ENCODE measurements at places on chromosomes 16 and 17.

GRCh38 chr16:80614908-80615671, 74.3 kb downstream of the DYNLRB2 start:
- no peak for ATAC-seq

- peak; percentile 77 for ATAC-seq
Measured at GRCh38 chr17:19386974-19387920, at the start of gene MFAP4. MFAP4 (minus strand) TSS chr17:19387190; CDS start chr17:19387155, 35 bp downstream.

- no peak for ATAC-seq
Measured at GRCh38 chr17:13984956-13985355, 84.3 kb upstream of the COX10 start.

- no peak for ATAC-seq
Measured at GRCh38 chr16:3096362-3096761, 2.7 kb downstream of the ZSCAN10 start.

DNA sequence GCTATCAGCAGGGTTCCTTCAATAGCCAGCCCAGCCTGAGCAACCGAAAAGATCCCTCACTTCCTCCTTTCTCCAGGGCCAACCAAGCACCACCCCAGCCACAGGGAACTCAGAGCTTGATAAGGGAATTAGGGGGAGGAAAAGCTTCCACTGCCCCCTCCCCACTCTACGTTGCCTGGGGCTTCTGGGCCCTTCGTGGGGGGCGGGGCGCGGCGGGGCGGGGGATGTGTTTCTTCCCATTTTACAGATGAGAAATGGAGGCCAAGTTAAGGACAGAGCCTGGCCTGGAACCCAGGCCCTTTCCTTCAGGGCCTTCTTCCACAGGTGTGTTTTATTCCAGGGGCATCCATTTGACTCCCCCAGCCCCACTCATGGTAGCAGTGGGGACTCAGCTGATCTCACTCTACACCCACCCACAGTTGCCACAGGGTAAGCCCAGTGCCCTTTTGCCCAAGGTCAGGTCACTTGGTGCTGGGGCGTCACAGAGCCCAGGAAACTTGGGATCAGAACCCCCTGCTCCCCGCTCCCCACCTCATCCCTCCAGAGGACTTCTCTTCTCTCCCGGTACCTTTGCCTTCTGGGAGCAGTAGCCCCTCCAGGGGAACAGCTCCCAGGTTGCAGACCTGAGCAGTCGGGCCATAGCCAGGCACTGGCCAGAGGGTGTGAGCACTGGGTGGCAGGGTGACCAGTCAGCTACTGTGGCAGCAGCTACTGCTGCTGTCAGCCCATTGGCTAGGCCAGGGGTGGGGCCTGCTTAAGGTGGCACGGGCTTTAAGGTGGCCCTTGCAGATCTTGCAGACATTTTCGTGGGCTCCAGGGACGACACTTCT, at the start of gene LDHD:
LDHD (minus strand) TSS at position 700 of the 830 bp plus-strand sequence; CDS start at position 640, 60 bp downstream.
- ATAC-seq = peak; percentile 89

DNA sequence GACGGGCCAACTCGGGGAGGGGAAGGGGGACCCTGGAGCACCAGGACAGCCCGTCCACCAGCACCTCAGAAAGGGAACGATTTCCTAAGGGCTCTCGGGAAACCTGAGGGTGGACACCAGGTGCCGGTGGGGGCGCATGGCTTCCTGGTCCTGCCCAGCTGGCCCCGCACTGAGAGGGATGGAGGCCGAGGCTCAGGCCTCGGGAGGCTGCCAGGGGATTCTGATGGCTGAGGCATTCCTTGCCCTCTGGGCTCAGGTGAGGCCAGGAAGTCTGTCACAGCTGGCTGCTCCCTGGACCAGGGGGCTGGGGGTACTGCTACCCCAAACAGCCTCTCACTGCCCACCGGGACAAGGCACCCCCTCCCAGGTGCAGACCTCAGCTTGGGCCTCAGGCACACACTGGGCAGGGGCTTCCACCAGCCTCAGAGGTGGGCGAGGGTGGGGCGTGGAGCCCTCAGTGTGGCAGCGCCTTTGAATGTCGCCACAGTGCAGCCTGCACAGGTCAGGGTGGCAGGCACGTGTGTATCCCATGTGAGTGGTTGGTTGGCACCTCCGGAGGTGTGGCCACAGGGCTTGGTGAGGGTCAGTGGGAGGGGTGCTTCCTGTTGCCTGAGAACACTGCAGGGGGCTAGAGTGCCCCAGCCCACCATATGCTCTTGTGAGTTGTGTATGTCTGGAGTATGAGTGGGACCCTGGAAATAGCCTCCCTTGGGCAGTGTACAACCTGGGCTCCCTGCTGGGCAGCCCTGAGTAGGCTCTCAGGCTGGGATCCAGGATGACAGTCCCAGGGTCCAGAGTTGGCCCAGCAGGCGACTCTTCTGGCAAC, 3.9 kb upstream of the FSCN2 start:
- peak; percentile 1 for ATAC-seq

DNA sequence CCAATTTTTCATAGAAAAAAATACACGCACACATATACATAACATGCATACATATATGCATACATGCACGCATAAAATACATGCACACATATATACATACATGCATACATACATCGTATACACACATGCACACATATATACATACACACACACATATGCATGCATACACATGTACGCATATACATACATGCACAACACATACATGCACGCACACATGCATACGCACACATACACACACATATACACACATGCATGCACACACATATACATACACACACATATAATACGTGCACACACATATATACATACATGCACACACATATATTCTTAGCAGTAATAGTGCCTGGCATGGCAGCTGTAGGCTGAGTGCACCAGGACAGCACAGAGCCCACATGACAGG, 24.9 kb downstream of the USP36 start:
- ATAC-seq = no peak

- ATAC-seq = peak; percentile 28
Measured at GRCh38 chr16:65083164-65083857, 38.6 kb downstream of the CDH11 start.

- ATAC-seq = no peak
Measured at GRCh38 chr16:22937169-22937568, 123.2 kb downstream of the HS3ST2 start.

DNA sequence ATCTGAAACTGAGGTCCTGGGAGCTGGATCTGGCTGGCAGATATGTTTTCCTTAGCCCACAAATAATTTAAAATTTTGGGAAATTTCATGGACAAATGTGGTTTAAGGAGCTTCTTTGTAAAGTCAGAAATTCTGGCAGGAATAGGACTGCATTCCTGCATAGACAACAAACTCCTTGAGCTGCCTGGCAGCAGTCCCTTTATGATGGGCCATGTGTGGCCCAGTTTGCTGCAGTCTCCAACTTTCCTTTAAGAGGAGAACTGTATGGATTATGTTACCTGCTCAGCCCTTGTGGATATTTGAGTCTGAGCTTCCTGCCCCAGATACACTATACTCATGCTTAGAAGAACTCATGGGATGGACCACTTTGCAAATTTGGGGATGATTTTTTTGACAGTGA, 48.5 kb upstream of the HS3ST2 start:
- ATAC-seq = no peak

GRCh38 chr16:67552476-67552875, 9.8 kb upstream of the CTCF start:
- no peak for ATAC-seq

DNA sequence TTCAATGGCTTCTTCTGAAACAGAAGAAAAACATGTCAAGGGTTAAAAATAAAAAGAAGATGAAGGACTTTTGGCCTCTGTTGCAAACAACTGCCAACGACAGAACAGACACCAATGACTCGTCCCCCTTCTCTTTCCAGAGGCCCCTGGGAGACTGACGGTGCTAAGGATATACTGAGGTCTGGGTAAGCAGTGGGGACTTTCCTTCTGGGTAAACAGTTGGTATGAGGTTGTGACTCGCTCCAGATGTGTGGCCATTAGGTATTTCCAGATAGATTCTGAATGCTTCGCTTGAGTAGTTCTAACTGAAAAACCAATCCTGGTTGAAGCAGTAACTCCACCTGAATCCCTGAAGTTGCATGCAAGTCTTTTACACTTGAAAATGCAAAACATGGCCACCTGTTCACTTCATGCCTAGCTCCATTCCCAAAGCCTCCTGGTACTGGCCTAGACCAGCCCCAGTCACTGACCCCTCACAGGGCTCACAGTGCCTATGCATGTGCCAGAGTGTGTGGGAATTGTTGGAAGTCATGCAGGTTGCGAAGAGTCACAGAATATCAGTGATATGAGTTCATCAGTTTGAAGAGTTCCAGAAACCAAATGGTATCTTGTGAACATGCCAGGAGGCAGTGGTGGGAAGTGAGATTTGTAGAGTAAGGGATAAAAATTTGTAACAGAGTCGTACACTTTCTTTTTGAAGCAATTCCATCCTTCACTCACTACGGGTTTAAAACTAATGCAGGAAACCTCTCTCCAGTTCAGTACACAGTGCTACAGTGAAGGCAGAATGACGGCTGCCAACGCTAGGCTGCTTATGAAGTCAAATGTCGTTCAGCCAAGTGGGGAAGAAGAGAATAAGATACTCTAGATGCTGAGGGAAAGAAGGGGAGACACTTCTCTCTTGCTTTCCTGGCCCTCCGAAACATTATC, 217.8 kb downstream of the ZFHX3 start:
- no peak for ATAC-seq

- no peak for ATAC-seq
Measured at GRCh38 chr17:77798031-77798430, 160.5 kb upstream of the TNRC6C start.

- ATAC-seq = no peak
Measured at GRCh38 chr17:34009912-34010311, 245.2 kb upstream of the CCL2 start.

DNA sequence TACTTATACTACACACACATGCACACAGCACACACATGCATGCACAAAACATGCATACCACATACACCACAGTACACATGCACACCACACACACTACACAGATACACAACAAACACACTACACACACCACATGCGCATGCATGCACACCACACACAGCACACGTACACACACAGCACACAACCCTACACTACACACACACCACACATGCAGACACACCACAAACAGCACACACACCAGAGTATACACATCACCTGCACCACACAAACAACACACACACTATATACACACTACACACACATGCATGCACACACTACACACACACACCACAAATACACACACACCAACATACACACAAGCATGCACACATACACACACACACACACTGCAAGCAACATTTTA, 166.8 kb downstream of the AHSP start:
- no peak for ATAC-seq

DNA sequence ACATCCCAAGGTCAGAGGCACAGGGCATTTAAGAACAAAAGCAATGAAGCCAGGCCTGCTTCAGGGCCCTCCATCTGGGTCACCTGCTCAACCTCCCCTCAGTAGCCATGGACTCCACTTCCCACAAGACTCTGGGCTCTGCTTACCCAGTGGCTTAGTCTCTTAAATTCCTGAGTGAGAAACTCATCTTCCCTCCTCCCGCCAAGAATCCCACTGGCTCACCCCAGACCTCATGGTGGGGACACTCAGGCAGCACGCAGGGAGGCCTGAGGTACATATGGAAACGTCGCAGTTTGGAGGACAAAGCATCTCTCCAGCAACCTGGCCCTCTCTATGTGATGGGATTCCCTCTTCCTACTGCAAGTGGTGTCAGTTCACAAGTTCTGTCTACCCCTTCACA, 326.7 kb upstream of the CDH5 start:
- ATAC-seq = no peak

GRCh38 chr17:60049936-60050335, 28.8 kb downstream of the HEATR6 start:
- no peak for ATAC-seq

GRCh38 chr17:4448197-4448980, 14.6 kb downstream of the SPNS3 start:
- no peak for ATAC-seq

GRCh38 chr17:35695613-35696012, 35.8 kb upstream of the RASL10B start:
- ATAC-seq = no peak

DNA sequence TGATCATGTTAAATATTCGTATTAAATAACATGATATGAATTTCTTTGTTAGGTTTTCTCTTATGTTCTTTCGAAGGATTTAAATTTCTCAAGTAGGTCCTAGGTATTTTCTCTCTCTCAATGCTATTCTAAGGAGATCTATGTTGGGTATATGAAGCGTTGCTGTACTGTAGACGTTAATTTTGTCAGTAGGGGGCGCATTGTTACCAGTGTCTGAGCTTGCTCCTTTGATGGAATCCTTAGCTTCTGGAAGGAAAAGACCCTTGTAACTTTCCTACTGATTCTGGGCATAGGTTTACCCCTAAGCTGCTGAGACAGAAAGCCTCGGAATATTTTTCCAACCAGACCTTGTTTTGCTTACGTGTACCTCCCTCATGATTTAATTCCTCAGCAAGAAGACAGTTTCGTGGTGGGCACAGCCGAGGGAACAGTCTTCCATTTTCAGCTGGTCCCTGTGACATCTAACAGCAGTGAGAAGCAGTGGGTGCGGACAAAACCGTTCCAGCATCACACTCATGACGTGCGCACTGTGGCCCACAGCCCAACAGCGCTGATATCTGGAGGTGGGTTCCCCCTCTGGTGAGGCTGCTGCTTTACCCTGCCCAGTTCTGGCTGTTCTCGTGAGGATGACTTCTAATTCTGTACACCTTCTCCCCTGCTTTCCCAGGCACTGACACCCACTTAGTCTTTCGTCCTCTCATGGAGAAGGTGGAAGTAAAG, 17.9 kb downstream of the UTP4 start:
- peak; percentile 97 for ATAC-seq

DNA sequence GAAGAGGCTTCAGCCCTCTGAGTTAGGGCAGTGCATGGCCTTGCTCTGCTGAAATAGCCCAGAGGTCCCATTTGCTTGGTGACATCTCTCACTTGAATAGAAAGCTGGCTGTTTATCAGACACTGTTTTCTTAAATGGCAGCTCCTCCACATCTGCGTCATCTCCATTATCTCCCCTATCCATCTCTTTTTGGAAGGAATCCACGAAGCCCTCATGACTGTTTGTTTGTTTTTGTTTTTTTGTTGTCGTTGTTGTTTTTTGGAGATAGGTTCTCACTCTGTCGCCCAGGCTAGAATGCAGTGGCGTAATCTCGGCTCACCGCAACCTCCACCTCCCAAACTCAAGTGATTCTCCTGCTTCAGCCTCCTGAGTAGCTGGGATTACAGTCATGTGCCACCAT, 16.6 kb downstream of the NAA60 start:
- ATAC-seq = no peak

GRCh38 chr17:82856361-82856760, 16.5 kb upstream of the ZNF750 start:
- ATAC-seq = no peak

GRCh38 chr16:79943736-79944135, 343.2 kb upstream of the MAF start:
- ATAC-seq = no peak

GRCh38 chr16:30112197-30113030, 923 bp downstream of the GDPD3 start:
- peak; percentile 80 for ATAC-seq

Measured in SK-N-SH treated with all-trans-retinoic acid at 6 μM for 48 hours (cell line).